ENCODE measurements at places on chromosomes 5 and 9. TPM values are rescaled to one million over a fixed set of nuclear protein-coding genes. Genes with fewer than 3 reads are reported as not detected.
A peak's percentile ranks its signal among the peaks of the same experiment; 100 is the strongest.

GPX8 gene
- 10.2 TPM for total RNA-seq

SCAI gene
- 15.8 TPM for total RNA-seq

CCDC192 gene
- total RNA-seq = not detected

GABRA1 gene
- not detected for total RNA-seq

KIF2A gene
- 50.2 TPM for total RNA-seq

POU5F2 gene
- 0.36 TPM for total RNA-seq

C1QTNF3 gene
- total RNA-seq = 0.55 TPM

CD72 gene
- total RNA-seq = 8.0 TPM

- no peak for DNase-seq
Measured at GRCh38 chr5:111769541-111769940, 12.5 kb upstream of the NREP start.

DNA sequence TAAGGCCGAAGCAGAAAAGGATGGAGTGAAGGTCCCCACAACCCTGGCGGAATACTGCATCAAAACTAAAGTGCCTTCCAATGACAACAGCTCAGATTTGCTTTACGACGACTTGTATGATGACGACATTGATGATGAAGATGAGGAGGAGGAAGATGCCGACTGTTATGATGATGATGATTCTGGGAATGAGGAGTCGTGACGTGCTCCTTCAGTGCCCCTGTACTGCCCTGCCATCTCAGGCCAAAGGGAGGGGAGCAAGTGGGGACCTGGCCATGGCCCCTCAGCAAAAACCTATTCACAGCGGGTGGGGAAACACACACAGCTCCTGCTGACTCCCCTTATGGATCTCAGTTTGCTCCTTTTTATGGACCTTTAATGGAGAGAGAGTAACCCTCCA lies 100.1 kb downstream of the UBE2R2 start:
- DNase-seq = no peak

DNA sequence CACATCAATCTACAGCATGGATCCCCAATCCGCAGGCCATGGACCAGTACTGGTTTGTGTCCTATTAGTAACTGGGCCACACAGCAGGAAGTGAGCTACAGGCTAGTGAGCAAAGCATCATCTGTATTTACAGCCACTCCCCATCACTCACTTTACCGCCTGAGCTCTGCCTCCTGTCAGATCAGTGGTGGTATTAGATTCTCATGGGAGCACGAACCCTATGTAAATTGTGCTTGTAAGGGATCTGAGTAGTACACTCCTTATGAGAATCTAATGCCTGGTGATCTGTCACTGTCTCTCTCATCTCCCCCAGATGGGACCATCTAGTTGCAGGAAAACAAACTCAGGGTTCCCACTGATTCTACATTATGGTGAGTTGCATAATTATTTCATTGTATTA lies 212.7 kb upstream of the FAM174A start:
- DNase-seq = no peak

GRCh38 chr5:82765765-82766164 lies 311.4 kb downstream of the TMEM167A start:
- no peak for DNase-seq

GRCh38 chr9:36679710-36680109 lies 107.0 kb downstream of the MELK start:
- no peak for DNase-seq

GRCh38 chr9:127741831-127742434 lies 6.8 kb upstream of the TOR2A start:
- peak; percentile 87 for DNase-seq

- DNase-seq = no peak
Measured at GRCh38 chr5:125987677-125988255, 435.4 kb upstream of the GRAMD2B start.

DNA sequence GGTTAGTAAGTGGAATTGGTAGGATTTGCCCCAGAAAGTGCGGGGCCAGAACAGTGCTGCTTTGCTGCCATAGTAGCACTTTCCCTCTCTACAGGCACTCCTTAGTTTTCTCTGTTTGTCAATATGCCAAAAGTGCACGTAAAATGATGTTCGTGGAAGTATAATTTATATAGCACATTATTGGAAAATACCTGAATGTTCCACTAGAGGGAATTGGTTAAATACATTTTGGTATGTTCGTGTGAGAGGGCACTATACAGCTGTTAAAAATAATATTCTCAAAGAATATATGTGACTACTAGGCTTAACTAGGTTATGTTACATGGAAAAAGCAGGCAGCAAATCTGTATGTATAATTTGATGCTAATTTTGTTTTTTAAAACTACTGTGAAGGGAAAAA lies 184.0 kb upstream of the GDNF start:
- no peak for DNase-seq

DNA sequence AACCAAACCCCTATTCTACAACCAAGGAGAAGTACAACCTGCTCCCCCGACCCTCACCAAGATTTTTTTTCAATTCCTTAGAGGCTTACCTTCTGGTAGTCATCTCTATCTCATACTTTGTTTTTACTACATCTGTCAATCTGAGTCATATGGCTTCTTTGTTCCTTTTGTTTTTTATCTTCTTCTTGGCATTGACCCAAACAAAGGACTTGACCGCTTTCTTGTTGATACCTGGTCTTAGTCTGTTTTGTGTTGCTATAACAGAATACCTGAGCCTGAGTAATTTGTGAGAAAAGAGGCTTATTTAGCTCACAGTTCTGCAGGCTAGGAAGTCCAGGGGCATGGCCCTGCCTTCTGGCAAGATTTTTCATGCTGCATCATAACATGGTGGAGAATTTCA lies 352.7 kb downstream of the MLLT3 start:
- DNase-seq = no peak

GRCh38 chr5:83003791-83004190 lies 73.4 kb downstream of the TMEM167A start:
- DNase-seq = no peak

DNA sequence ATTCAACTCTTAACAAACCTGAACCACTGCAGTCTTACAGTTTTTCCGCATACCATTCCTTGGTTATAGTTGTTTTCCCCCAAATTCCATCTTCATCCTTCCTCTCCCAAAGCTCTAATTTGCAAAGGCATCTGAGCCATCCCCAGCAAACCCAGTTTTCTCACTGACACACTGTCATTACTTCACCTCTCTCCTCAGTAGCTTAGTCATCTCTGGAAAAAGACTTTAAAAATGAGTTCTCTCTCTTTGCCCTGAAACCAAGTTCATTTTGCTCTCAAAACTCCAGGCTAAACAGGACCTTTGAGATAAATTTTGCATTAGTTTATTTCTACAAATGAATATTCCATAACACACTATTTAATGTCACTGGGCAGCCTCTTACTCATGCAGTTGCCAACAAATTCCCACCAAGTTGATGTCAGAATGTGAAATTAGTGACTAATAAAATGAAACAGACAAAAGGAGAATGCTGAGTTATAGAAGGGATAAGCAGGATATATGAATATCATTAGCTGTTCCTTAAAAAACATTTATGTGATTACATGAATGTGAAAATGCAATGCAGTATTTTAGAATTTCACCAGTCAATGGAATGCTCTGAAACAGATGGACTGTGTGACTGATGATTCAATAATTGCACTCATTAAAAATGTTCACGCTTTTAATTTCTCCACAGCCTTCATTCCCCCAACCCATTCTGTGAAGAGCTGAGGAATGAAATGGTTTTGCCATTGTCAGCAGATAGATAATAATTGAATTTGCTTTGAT lies 107.4 kb upstream of the DMAC1 start:
- no peak for DNase-seq

DNA sequence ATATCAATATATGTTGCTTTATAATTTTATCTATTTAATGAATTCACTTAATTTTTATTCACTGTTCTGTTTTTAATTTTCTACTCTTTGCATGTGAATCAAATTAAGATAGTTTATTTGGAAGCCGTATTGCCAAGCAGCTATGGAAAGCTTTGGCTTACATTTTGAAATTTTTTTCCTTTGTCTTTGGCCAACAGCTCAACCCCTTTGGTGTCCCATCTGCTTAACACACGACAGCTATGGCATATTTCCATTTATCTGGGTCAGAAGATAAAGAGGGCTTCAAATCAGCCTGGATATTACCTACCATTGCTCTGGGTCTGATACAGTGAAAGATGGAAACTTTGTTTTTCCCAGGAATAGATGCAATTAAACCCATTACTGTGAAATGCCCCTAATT lies 201.0 kb downstream of the WDR70 start:
- no peak for DNase-seq

- DNase-seq = no peak
Measured at GRCh38 chr5:23014266-23014665, 161.1 kb upstream of the CDH12 start.

Measured in adrenal gland (tissue), 19 donors.